HFF-Myc (cell line): ENCODE measurements at places on chromosomes 7 and 10.

- DNase-seq = no peak
Measured at GRCh38 chr10:119024882-119025281, 4.6 kb upstream of the NANOS1 start.

DNA sequence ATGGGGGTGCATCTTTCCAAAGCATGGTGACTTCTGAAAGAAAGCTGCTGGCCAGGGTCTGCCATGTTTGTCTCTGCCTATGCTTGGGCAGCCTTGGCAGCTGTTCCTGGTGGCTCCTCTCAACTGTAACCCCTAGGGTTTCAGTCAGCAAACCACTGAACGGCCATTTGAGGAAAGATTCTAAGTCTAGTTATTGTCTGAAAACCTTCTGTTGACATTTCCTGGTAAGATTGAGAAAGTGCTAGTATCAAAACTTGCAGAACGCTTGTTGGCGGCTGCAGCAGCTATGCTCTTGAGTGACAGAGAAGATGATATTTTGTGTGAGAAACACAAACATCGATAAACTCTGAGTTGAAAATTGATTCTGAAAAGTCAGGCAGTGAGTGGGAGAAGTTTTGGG is 523.1 kb downstream of the LRMDA start:
- DNase-seq = no peak

DNA sequence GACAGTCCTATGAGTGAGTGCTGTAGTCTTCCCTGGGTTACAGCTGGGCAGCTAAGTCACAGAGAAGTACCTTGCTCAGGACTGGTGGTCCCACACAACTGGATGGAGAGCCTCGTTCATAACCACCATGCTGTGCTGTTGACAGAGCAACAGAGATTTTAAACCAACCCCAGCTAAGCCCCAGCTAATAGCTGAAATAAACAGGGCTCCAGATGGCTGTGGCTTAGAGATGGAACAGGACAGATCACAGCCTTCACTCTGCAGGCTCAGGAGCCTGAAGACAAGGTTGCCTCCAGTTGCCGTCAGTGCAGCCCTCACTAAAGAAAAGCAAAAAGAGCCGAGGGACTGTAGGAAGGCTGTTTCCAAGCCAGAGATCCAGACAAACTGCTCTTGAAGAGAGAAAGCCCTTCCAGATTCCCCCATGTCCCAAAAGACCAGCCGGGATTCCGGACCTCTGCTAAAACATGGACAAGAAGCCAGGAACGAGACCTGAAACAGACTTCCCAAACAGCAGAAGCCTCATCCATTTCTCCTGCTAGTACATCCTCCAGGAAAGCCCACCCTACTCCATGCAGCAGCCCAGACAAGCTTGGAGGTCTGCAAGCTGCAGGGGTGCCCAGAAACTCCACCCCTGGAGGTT is 4.2 kb downstream of the HTRA1 start:
- DNase-seq = no peak

GRCh38 chr7:2100278-2101208 is 132.2 kb downstream of the MAD1L1 start:
- no peak for DNase-seq

DNA sequence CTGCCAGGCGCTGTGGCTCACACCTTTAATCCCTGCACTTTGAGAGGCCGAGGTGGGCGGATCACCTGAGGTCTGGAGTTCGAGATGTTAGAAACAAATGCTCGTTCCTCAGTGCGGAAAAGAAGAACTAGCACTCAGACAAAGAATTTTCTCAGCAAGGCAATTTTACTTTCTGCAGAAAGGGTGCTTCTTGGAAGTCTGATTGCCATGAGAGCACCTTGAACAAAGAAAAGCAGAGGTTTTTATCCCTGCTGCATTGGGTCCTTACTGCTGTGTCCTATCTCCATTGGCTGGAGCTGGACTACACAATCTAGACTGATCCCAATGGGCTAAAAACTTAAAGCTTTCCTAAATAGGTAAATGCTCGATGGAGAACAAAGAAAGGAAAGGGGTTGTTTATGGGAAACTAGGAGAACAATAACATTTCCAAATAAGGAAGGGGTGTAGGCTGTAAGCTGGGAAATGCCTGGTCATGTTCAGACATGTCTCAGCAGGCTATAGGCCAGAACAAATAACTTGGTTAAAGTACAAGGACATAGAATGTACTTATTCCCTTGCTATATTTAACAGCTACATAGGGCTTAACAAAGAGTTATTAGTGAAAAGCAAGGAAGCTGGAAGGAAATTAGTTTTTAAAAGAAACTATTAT is 26.1 kb upstream of the ACTR3B start:
- DNase-seq = no peak

GRCh38 chr7:128911423-128912031 is 1.0 kb upstream of the KCP start:
- DNase-seq = no peak
